ENCODE measurements at places on chromosomes 2 and 18.

DNA sequence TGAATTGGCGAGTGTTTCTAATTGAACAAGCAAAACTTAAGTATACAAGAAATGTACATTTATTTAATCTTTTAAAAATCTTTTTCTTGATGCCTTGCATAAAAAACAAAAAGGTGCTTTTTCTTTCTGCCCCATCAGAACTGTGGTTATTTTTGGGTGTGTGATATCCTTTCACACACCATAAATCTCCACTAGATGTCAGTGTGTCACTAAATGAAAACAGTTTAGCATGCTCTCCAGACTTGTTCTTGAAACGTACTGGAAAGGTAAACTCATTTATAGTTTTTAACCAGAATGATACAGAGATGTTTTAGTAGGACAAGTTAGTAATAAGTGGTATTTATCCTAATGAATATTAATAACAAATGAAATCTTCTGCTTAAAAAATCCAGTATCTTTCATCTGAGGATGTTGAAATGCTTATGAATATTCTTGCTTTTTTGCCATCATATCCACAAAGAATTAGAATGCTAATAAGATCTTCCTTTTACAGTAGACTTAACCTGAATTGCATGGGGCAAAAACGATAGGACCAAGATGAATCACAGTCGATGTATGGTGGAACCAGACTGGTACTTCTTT, 96.8 kb downstream of the UBE2E3 start:
- no peak for DNase-seq

DNA sequence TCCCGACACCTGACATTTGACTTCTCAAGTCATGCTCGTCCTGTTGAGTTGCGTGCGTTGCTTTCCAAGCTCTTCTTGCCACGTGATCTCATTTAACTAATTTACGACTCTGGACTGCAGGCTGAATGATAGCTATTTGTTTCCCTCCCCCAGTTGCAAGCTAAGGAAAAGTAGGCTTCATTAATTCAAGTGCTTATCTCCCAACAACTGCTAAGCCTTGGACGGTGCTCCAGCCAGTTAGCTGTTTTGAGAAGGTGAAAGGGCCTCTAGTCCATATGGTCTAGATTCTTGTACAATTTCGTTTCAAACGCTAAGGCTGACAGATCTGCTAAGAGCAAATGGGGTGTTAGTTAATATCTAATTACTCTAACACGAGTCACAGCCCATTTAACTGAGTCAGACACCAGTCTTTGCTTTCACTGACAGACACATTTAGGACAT, 21.1 kb downstream of the GPR45 start:
- no peak for DNase-seq

DNA sequence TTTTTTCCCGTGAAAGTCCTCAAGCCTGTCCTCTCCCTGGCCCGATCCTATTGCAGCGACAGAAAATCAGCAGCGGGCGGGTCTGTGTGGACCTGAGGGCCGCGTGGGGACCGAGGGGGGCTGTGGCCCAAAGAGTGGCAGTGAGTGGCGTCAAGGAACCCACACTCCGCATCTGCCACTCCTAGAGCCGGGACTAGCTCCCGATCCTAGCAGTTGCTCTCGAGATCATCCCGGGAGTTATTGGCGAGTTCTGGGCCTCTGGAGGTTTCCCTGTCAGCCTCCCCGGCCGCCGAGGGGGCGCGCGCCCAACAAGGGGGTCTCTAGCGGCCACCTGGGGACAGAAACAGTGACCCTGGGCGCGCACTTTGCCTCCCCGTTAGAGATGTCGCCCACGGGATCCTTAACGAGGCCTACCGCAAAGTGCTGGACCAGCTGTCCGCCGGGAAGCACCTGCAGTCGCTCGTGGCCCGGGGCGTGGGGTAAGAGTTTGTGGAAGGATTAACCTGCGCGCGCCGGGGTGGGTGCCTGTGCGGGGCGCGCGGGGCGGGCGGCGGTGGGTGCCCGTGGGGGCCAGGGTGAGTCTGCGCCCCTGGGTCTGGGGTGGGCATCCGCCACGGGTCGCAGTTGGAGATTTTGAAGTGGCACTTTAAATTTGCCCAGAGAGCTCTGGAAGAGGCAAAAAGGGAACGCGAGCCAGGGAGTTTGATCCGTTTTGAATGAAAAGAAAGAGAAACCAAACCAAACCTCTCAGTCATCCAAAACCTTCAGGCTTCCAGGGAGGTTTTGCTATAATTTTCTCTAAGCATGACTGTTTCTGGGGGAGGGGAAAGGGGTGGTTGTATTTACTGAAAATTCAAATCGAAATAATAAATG, 3.5 kb downstream of the ADCYAP1 start:
- no peak for DNase-seq

- DNase-seq, result no peak
Measured at GRCh38 chr2:127188797-127189196, 31.3 kb downstream of the CYP27C1 start.

DNA sequence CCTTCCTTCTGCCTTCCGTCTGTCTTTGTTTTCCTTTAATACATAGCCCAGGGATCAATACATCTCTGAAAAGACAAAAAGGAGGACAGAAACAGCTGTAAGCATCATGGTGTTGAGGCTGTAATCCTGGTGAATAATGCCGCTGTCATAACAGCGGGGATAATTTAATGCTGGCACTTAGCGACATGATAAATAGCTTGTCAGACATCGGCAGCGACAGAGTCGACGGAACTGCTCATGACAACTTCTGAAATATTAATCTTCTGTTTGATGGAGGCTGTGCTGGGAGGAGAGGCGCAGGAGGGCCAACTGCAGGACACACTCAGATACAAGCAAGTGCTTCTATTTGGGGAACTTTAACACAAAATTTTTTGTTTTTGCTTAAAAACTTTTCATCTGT, 602.2 kb downstream of the GALR1 start:
- DNase-seq, result no peak

- DNase-seq, result no peak
Measured at GRCh38 chr2:8022908-8023640, 658.8 kb upstream of the ID2 start.

DNA sequence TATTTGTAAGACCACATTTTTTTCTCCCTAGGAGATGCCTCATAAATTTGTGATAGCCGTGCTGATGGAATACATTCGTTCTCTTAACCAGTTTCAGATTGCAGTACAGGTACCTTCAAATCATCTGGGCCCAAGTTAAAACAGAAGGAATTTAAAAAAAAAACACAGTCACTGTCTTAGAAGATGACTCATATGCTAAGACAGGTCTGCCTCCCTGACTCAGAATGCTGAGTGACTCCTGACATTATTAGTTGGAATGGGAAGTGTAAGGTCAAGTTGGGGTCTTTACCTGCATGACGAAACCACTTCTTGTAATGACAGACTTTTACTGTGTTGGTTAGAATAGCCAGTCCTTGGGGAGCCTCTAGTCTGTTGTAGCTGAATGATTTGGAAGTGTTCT, 26.3 kb downstream of the RMC1 start:
- DNase-seq, result peak; percentile 70

DNA sequence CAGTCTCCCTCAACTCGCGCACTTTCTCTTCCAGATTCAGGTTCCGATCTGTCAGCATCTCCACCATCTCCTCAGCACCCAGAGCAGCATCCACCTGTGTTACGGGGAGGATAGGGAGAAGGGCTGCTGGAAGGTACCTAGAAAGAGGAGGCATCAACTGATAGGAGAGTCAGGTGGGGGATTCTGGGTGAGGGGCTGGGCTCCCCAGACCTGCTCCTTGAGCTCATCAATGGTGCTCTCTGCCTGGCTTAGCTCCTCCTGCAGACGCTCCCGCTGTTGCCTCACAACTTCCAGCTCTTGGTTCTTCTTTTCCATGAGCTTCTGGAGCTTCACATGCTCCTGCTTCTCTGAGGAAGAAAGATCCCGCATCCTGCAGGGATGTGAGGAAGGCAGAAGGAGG, 10.1 kb downstream of the DCTN1 start:
- no peak for DNase-seq

GRCh38 chr2:172736424-172737174, 954 bp downstream of the RAPGEF4 start:
- no peak for DNase-seq

DNA sequence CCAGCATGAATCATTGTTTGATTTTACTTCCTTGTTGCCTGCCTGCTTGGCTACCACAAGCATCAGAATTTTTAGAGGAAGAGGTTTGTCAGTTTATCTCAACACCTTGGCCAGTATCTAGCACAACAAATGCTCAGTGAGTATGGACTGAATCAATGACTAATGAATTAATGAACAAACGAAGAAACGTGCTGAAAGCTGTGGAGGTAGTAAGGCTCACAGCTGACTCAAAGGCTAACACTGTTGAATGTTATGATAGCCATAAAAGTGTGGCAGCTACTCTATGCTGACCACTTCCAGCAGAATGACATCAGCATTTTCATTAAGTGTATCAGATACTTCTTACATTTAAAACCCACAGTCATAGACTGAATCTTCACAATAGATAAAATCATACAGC, 543.4 kb downstream of the IRS1 start:
- peak; percentile 75 for DNase-seq

DNA sequence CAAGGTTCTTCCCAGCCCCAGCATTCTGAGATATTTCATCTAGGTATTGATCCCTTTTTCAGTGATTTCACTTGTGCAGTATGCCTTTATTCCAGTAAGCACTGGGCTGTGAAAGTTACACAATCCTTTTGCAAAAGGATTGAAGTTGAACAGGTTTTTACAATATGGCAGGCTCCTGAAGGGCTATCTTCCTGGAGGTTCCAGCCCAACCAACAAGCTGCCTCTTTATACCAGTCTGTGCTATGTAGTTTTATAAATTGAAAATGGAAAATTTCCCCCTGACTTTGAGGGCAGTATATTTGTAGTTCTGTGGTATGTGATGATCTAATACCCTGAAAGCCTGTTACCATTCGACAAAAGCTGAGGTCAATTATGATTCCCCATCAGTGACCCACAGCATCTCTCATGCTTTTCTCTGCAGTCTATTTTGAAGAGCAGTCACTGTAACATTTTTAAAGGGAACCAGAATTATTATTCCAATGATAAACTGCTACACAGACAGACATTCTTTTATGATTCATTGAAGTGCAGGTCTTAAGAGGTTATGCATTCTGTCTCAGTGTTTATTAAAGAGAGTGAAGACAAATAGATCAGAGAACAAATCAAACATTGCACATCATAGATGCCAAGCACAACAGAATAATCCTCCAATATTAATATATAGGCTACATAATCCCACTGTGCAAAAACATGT, 35.2 kb upstream of the STPG4 start:
- no peak for DNase-seq

DNA sequence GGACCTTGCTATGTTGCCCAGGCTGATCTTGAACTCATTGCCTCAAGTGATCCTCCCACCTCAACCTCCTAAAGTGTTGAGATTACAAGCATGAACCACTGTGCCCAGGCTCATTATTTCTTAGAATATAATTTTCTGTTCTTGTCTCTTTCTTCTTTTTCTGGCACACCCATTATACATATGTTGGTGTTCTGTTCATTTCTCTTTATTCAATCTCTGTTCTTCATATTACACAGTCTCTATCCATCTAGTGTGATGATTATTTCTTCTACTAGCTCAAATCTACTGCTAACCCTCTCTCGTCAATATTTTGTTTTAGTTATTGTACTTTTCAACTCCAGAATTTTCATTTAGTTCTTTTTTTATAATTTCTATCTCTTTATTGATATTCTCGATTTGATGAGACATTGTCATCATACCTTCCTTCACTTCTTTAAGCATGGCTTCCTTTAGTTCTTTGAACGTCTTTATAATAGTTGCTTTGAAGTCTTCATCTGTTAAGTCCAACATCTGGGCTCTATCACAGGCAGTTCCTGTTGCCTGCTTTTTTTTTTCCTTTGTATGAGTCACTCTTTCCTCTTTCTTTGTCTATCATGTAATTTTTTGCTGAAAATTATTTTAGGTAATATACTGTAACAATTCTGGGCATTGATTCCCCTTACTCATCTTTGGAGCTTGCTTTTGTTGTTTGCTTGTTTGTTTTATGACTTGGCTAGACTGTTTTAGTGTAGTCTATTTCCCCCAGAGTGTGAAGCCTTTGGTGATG, 196.4 kb upstream of the NABP1 start:
- no peak for DNase-seq

DNA sequence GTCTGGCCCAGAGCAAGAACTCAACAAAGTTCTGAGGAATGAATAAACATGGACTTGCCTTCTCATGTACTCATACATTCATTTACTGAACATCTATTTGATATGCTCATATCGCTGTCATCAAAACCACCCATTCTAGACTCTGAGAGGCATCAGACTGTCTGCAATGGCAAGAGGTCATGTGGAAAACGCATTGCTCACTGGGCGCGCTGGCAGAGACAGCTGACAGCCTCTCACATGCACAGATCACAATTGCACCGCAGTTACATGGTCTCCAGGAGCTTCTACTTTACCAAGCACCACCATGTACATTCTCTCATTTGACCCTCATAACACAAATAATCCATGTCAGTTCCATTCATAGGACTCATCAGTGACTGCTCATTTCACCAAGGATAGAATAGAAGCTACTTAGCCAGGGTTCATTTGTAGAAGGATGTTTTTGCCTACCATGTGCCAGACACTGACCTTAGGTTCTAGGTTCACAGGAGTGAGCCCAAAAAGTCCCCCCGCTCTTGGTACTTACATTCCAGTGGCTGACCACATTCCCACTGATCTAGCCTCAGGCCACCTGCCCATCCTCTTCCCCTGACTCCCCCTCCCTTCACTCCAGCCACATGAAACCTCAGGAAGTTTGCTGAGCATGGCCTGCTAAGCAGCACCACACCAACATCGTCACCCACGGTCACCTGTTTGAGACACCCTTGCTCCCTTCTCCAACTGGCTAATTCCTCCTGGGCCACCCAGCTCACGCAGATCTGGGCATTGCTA, 6.1 kb downstream of the FAM124B start:
- DNase-seq, result no peak

- DNase-seq, result peak; percentile 36
Measured at GRCh38 chr2:6372317-6372901, 493.3 kb downstream of the CMPK2 start.

Measured in epithelial cell of prostate (primary cell).